ENCODE measurements at places on chromosomes 6 and 20.

DNA sequence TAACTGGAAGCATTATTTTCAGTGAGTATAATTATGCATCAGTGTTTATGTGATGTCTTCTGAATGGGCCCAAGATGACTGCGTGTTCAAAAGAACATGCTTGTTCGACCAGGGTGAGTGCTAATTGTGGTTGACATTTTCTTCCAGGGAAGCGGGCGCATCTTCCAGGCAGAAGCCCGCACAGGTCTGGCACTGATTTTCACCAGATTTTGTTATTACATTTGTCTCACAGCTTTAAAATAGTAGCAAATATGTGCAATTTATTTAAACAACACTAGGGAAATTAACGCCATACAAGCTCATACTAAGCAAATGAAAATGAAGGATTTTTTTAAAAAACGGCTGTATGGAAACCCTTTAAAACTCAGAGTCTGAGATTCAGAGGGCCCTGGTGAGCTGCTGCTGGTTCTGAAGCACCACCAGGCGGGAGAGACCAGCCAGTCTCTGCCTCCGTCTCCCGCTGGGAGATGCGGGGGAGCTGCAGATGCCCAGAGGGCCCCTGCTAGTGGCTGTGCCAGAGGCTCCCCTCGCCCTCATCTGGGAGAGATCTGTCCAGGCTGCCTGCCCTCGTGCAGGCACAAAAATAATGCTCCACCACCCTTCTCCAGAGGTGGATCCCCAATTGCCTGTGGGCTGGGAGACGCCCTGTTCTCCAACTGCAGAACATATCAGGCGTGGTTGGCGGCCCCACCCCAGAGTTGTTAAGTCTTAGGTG is 297.0 kb downstream of the TAF4 start:
- no peak for DNase-seq

- DNase-seq = peak; percentile 74
Measured at GRCh38 chr6:10098756-10099528, 315.9 kb downstream of the TFAP2A start.

- no peak for DNase-seq
Measured at GRCh38 chr20:35034145-35034544, 58.5 kb downstream of the TRPC4AP start.

DNA sequence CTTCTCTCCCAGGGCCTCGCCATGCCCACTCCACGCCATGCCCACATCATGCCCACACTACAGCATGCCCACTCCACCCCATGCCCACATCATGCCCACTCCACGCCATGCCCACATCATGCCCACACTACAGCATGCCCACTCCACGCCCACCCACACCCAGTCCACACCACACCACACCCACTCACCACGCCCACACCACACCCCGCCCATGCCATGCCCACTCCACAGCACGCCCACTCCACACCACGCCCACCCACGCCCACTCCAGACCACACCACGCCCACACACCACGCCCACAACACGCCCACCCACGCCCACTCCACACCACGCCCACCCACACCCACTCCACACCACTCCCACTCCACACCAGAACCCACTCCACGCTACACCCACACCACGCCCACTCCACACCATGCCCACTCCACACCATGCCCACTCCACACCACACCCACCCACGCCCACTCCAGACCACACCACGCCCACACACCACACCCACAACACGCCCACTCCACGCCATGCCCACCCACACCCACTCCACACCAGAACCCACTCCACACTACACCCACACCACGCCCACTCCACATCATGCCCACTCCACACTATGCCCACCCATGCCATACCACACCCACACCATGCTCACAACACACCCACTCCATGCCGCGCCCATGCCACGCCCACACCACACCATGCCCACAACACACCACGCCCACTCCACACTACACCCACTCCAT is 88.6 kb downstream of the ERMARD start:
- no peak for DNase-seq

DNA sequence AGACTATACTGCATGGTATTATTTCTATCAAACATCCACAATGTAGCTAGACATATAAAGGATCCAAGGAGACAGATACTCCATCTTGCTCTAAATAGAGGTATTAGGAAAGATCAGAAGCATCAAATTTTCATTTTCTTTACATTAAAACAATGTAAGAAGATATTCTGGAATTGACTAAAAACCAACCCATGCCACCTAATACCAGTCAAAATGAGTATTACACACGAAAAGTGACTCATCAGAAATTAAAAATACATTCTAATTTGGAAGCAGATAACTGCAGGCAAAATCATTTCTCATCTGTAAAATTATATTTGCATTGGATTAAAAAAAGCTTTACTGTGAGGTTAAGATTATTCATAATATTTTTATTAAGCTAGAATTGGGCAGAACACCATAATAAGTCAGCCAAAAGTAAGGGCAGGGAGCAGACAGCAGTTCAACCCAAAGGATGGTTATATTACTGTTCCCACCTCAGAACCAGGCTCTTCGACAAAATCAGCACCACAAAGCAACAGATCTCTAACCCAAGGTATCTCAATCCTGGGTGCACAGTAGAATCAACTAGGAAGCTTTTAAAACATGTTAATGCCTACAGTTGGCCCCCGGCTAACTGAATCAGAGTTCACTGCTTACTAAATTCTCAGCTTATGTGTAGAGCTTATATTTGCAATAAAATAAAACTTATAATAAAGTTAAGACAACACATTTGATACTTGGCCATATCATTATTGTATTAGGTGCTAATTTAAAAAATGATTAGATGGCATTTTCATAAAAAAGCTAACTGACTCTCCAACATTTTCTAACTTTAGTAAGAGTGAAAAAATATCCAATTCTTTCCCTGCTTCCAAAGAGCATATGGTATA is 35.2 kb downstream of the SAMD3 start:
- DNase-seq = no peak
